Parietal lobe (tissue), 2 donors: ENCODE measurements at places on chromosomes 6 and 20. TPM values are rescaled to one million over a fixed set of nuclear protein-coding genes. Genes with fewer than 3 reads are reported as not detected.

GPR63 gene
- 22.8 TPM for total RNA-seq

CAGE1 gene
- total RNA-seq = not detected

TAP2 gene
- total RNA-seq = 8.8 TPM

C4B gene
- total RNA-seq = 8.8 TPM

RSPO4 gene
- total RNA-seq = not detected

PREP gene
- total RNA-seq = 43.8 TPM

EEF1A1 gene
- 10,580 TPM for total RNA-seq

WTAP gene
- total RNA-seq = 132 TPM

KCNB1 gene
- 14.4 TPM for total RNA-seq
